ENCODE measurements at places on chromosomes 2 and 18.

GRCh38 chr18:670522-670921, 13.1 kb downstream of the TYMS start:
- no peak for DNase-seq

GRCh38 chr2:37300146-37300545, 24.5 kb downstream of the PRKD3 start:
- no peak for DNase-seq

DNA sequence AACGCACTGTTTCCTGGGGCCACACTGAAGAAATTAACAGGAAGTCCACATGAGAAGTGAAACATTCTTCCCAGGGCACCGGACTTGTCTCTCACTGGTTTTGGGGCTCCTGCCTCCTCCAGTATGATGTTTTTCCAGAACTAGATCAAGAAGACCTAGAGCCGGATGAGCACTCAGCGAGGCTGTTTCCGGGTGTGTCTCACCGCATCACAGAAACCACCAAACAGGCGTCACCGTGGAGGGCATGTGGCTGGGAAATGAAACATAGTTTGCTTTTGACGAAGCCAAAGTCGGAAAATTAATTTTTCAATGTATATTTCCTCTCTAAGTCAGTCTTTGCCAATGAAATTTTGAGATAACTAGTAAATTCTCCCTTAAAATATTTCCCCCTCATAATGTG, 314.0 kb upstream of the SALL3 start:
- DNase-seq: no peak

DNA sequence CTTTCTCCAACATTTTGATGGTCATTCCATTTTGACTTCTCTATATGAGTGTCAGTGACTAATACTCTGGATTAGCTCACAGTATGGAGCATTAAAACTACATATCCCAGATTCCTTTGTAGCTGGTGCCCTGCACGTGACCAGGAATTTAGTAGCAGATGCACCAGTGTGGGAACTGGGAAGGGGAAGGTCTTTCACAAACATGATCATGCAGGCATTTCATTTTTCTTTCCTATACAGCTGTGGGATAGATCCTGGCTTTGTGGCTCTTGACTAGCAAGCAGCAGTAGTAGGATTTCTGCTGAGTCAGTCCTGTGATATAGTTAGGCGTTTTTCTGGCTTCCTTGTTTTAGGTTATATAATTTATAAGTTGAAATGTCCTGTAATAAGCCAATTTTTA, 971.0 kb upstream of the CDH2 start:
- no peak for DNase-seq

- no peak for DNase-seq
Observed at GRCh38 chr2:96817882-96818281, 1.8 kb downstream of the CNNM3 start.

GRCh38 chr2:16525265-16525887, 140.3 kb downstream of the CYRIA start:
- no peak for DNase-seq

GRCh38 chr18:58267493-58267892, 223.5 kb downstream of the NEDD4L start:
- DNase-seq: no peak

DNA sequence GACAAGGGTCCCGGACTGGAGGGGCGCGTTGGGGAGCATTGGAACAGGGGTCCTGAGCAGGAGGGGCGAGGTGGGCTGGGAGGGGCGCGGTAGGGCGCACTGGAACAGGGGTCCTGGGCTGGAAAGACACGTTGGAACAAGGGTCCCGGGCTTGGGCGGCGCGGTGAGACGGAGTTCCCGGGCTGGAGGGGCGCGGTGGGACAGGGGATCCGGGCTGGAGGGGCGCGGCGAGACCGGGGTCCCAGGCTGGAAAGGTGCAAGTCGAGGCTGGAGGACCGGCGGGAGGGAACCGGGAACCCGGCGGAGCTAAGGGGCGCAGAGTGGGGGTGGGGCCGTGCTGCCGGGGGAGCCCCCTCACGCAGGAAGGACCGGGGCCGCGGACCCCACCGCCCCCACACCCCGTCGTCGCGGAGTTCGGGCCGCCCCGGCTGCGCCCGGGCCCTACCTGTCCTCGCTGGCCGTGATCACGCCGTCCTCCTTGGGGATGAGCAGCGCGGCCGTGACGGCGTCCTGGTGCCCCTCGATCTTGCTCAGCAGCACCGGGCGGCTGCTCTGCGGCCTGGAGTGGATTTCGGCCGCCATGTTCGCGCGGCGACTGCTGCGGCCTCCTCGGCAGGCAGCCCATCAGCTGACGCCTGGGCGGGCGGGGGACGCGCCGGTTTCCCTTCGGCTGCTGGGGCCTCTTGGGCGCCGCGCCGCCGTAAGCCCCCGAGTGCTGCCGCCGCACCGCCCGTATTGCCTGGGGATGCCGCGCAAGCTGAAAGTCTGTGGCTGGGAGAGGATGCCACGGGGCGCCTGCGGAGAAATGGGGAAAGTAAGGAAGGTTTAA, at the start of gene WDFY1:
Gene WDFY1 (minus strand): TSS at position 633 of the 829 bp plus-strand sequence. CDS start 51 bp downstream, at position 582.
- DNase-seq: peak; percentile 66

- DNase-seq: no peak
Observed at GRCh38 chr18:76139844-76140243, 355.2 kb downstream of the ZNF516 start.

DNA sequence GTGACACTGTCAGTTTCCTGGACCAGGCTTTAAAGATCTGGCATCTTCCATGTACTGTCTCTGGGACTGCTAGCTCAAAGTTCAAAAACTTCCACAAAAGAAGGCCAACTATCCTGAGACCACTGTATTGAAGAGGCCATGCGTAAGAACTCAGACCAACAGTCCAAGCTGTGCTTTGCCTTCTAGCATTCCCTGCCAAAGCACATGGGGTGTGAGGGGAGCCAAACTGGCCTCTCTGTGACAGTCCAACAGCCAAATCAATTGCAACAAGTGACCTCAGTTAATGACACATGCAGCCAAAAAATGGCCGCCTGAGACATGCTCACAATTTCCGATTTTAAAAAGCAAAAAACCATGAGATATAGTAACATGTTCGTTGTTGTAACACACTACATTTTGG, 160.3 kb upstream of the CDH19 start:
- DNase-seq: no peak

DNA sequence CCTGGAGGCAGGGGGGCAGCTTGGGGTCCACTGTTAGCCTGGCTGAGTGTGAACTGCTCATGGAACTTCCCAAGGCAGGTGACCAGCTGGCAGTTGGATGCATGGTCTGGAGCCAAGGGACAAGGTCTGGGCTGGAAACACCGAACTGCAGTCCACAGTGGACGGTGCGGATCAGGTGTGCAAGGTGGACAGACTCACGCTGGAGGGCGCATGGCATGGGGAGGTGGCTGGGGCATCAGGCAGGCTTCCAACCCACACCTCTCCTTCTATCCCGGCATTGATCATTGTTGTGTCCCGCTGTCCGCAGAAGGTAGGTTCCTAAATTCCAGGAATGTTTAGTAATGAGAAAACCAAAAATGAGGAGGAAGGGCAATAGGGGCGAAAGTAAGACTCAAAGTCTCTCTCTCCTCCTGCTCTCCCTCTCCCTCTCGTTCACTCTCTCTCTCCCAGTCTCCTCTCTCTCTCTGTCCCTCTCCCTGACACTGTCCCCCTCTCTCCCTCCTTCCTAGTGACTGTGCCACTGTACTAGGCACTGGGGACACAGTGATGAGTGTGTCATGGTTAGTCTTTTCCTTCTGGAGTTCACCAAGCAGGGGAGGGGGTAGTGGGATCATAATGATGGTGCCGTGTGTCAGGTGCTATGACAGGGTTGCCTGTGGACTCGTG, 30.3 kb upstream of the LPIN1 start:
- no peak for DNase-seq

GRCh38 chr2:143513081-143513480, 383.9 kb downstream of the ARHGAP15 start:
- DNase-seq: no peak

DNA sequence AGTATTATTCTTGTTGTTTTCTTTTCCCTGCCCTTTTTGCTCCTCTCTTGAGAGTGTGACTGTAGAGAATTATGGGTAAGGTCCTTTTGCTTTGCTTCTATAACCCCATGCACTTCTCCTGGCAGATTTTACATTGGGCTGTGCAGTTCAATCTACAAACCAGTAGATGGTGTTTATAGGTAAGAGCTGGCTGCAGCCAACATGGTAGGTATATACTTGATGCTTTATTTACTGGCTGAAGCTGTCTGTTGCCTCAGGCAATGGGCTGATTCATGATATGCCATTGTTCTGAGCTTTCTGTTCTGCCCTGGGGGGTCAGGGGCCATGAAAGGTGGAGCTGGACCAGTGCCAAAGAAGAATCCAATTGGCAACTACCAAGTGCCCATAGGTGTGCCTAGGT, 48.3 kb upstream of the MYL1 start:
- no peak for DNase-seq

GRCh38 chr2:160249876-160250275, 49.8 kb upstream of the ITGB6 start:
- no peak for DNase-seq

GRCh38 chr18:36769172-36769571, 59.6 kb downstream of the TPGS2 start:
- DNase-seq: no peak

- no peak for DNase-seq
Observed at GRCh38 chr2:179636995-179637394, 224.4 kb downstream of the ZNF385B start.

DNA sequence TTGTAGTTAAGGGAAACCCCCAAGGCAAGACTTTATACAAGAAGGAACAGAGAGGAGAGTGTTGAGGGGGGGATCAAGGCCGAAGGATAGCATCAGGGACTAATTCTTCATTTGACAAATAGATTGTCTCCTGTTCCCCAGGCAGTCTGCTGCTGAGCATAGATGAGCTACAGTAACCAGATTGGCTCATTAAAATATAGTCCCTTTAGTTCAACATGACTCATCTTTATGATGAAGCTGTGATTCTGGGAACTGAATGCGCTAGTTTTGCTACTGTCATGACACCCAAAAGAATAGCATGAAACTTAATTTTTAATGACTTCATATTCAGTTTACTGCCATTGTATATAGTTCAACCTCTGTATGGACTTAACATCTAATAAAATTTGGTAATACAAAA, 35.5 kb downstream of the TMEFF2 start:
- DNase-seq: no peak

DNA sequence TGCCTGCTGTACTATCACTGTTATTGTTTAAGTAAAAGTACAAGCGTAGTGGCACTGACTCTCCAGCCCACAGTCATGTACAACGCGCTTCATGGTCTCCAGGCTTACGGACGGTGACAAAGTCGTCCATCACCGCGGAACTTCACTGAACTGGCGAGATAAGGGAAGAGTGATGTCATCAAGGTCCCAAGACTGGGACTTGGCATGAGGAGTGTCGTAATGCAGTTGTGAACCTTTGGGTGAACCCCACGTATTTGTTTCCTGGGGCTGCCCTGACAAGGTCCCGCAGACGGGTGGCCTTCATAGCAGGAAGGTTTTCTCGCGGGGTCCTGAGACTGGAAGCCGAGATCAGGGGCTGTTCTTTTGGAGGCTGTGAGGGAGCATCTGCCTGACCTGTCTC, 17.3 kb downstream of the NFATC1 start:
- no peak for DNase-seq

DNA sequence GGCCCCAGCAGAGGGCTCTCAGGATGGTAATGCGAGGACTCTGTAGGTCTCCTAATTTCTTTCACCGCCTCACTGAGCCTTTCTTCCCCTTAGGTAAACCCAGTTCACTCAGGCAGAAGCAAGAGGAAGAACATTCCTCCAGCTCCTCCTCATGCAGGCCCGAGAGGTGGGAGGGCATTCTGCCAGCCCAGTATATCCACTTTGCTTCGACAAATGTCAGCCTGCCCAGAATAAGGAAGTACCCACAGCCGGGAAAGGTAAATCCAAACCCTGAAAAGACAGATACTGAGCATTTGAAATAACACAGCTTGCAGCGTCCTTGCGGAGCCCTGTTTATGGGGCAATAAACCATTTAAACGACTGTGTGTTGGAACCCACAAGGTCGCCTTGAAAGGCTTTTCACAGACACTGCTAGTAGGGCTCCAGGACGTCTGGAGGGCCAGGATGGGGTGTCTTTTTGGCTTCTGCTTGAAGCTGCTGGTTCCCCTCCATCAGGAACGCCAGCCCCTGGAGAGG, 63.0 kb upstream of the STPG4 start:
- no peak for DNase-seq

- DNase-seq: no peak
Observed at GRCh38 chr2:233029321-233029720, 3.2 kb upstream of the NEU2 start.

GRCh38 chr2:195320413-195320973, 336.5 kb upstream of the SLC39A10 start:
- no peak for DNase-seq

GRCh38 chr2:62281663-62282062, 85.7 kb downstream of the B3GNT2 start:
- no peak for DNase-seq

DNA sequence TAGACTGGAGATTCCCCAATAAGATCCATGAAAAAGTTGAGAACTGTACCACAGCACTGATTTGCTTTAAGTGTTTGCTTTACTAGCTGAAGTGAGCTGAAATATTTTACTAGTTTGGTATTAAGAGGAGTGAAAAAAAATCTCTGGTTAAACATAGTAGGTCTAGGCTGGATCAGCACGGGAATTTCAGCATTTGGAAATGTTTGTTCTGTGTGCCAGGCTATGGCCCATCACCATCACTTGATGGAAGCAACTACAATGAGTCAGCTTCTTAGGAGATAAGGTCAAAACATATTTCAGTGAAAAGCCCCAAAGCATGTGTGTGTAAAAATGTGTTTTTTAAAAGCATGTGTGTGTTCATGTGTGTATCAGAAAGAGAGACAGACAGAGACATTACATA, 131.4 kb upstream of the DNMT3A start:
- DNase-seq: no peak

GRCh38 chr18:66124394-66124793, 373.6 kb downstream of the CDH7 start:
- no peak for DNase-seq

DNA sequence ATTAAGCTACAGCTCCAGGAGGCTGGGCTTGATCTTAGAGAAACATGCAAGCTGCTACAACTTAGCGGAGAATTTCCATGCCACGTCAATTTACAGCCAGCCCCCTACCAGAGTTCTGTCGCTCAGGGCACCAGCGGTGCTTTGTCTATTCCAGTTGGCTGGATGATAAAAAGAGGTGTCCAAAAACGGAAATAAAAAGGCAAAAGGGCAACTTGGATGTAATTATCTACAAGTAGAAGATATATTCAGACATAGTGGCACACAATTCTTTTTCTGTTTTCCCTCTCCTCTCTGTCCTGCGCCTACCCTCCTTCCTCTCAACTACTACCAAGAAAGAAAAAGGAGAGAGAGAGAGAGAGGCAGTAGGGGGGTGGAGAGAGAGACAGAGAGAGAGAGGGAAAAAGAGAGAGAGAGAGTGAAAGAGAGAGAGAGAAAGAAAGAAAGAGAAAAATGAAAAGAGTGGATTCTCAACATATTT, 363 bp upstream of the RFTN2 start:
- DNase-seq: no peak

DNA sequence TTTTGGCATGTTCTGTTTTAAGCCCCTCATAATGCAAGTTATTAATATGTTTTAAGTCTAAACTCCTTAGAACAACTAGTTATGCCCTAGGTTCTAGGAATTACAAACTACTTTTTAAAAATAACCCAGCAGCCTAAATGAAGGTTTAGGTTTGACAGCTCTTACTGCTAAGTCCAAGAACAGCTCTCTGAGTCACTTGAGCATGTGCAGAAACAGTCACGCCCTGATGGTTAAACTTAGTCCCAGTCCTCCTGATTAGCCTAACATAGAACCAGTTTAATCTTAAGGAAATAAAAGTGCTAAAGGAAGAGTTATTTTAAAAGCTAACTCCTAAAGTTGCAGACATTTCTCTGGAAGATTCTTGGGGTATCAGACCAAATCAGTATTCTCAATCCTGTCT, 72.5 kb downstream of the RMDN2 start:
- DNase-seq: no peak

- no peak for DNase-seq
Observed at GRCh38 chr2:145748927-145749326, 1229.0 kb upstream of the ZEB2 start.
